MV-4-11 (cell line): ENCODE measurements at places on chromosomes 3 and 15.

GRCh38 chr3:108131475-108132134 lies 40.8 kb upstream of the CD47 start:
- DNase-seq = peak; percentile 65

GRCh38 chr15:58227706-58228543 lies 89.7 kb downstream of the AQP9 start:
- peak; percentile 64 for DNase-seq

DNA sequence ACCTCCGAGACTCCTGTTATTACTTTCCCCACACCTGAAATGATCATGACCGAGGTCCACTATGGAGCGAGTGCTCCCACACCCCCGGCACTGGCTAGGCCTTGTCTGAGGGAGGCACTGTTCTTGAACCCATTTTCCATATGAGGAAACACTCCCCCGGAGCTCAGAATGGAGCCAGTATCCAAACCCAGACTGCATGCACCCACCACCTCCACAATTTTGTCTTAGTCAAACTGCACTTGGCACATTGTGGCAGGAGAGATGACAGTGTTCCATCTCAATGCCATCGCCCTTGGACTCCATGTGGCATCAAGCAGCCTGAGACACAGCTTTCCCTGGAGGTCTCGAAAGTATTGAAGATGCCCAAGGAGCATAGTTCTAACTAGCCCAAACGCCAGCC lies 154.1 kb downstream of the NUP210 start:
- no peak for DNase-seq

DNA sequence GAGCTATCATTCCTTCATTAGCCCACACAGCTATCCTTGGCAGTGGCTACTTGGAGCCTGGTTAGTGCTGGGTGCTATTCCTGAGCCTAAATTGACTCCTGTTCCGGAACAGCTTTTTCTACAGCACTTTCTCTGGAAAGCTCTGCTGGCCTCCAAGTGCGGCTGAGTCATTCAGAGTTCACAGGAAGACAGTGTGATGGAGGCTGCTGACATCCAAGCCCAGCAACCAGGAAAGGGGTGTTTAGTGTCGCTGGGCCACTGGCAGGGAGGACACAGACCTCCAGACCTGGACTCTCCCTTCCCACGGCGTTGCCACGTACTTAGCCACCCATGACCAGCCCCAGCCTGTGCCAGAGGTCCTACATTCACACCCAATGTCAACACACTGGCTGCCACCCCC lies 28.7 kb downstream of the CACNA2D2 start:
- DNase-seq = no peak

GRCh38 chr3:82000773-82001172 lies 239.3 kb upstream of the GBE1 start:
- no peak for DNase-seq

- DNase-seq = no peak
Measured at GRCh38 chr3:172877011-172877410, 126.5 kb downstream of the ECT2 start.

DNA sequence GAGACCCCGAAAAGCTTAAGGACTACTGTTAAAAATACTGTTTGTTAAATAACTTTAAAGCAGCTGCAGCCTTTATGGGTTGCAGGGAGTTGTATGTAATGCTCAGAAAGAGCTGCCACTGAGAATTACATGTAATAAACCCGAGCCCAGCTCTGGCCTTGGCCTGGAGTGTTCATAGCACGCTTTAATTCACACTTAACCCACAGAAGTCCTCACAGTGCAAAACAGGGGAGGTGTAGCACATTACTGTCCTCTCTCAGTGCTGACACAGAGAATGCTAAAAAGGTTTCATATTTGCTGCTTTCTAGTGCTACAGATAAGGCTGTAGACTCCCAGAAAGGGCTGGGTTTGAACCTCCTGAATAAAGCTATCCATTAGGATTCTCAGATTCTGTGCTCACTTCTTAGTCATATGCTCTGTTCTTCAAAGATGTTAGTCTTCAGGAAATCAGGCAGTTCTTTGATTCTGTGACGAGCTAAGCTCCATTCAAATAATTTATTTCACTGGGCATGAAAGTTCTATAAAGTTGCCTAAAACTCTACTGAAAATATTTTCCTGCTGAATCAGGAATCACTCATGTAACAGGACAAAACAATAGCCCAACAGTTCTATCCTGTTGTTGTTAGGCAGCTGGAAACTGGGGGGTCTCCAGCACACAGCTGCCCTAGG lies 108.0 kb downstream of the SENP2 start:
- DNase-seq = no peak

DNA sequence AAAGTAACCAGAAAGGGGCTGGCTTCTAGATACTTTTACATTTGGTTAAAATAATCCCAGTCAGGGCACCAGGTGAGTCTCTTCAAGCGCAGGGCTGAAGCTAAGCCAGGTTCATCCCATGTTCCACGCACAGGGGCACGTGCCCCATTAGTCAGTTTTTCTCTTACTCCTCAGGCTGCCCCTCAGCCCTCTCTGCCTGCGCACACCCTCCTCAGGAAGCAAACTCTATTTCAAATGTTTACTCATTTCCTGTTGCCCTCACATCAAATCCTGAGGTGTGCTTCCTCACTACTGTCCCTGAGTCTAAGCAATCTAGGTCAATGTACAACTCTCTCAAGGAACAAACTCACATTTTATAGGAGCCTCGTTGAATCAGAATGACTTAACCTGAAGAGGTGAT lies 48.5 kb downstream of the THBS1 start:
- no peak for DNase-seq

DNA sequence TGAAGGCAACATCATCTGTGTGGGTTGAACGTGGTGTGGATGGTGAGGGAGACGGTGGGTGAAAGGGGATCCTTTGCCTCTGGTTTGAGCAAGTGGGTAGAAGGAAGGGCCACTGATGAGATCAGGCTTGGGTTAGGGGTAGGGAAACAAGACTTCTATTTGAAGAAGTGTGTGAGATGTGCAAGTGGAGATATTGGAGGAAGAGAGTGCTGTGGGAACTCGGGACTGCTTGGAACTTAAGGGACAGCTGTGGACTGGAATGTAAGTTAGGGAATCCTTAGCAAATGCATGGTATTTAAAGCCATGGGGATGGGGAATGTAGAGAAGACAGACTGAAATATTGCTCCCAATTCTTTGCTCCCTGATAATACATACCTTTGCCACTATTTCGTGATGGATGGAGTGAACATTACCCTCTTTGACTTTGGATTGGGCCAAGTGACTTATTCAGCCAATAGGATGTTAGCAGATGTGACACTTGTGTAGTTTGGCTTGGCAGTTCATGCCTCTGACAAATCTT lies 30.2 kb upstream of the AMOTL2 start:
- no peak for DNase-seq

DNA sequence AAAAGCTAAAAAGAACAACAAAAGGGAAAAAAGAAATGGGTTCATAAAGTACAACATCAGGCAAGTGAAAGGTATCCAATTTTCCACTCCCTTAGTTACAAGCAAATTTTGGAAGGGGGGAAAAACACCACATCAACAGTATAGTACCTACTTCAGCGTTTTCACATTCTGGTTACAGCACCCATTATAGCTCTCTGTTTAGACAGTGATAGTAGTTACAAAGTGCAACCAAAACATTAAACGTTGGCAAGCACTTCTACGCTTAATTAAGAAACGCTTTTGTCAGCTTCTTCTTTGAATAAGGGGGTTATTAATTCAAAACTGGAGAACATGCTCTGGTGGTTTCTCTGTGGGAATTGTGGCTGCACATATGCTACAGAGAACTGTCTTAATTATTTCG lies 180.2 kb downstream of the VPS13C start:
- DNase-seq = no peak
